H1 (cell line): ENCODE measurements at places on chromosomes 1 and 21. TPM values are rescaled to one million over a fixed set of nuclear protein-coding genes. Genes with fewer than 3 reads are reported as not detected.

The KCNN3 gene
- 3.7 and 4.5 TPM in 2 replicates for polyA plus RNA-seq

The CFAP141 gene
- polyA plus RNA-seq: not detected in 2 replicates

The CCDC181 gene
- polyA plus RNA-seq: 0.39 and 1.2 TPM in 2 replicates

The GPR161 gene
- 13.7 and 17.6 TPM in 2 replicates for polyA plus RNA-seq

The PIGR gene
- not detected in 2 replicates for polyA plus RNA-seq

The DNAJC16 gene
- 4.8 and 7.9 TPM in 2 replicates for polyA plus RNA-seq

The RHEX gene
- polyA plus RNA-seq: not detected in 2 replicates

The IQGAP3 gene
- 14.6 and 18.2 TPM in 2 replicates for polyA plus RNA-seq

The LHX4 gene
- polyA plus RNA-seq: 0.80 and 0.85 TPM in 2 replicates

The KLHDC9 gene
- polyA plus RNA-seq: 15.6 and 18.0 TPM in 2 replicates

The KRTAP19-5 gene
- not detected in 2 replicates for polyA plus RNA-seq

The FOXO6 gene
- 0.59 and 1.2 TPM in 2 replicates for polyA plus RNA-seq

The PPM1J gene
- polyA plus RNA-seq: 31.6 and 45.4 TPM in 2 replicates

The EXTL1 gene
- 0.89 and 2.0 TPM in 2 replicates for polyA plus RNA-seq

The NCAM2 gene
- 0.14 and 0.17 TPM in 2 replicates for polyA plus RNA-seq

The SPRR2E gene
- not detected in 2 replicates for polyA plus RNA-seq

The PLOD1 gene
- polyA plus RNA-seq: 51.8 and 68.5 TPM in 2 replicates

The EPHB2 gene
- 15.8 and 23.8 TPM in 2 replicates for polyA plus RNA-seq

The LPAR3 gene
- polyA plus RNA-seq: 17.1 TPM in 2 replicates

The BSND gene
- polyA plus RNA-seq: 0.52 and 0.68 TPM in 2 replicates

The SUSD4 gene
- polyA plus RNA-seq: 5.2 and 6.6 TPM in 2 replicates

The VHLL gene
- not detected in 2 replicates for polyA plus RNA-seq

The CHIT1 gene
- not detected in 2 replicates for polyA plus RNA-seq

The ASTN1 gene
- 2.9 and 3.6 TPM in 2 replicates for polyA plus RNA-seq

The KRTCAP2 gene
- polyA plus RNA-seq: 317 and 419 TPM in 2 replicates

The ITGB2 gene
- polyA plus RNA-seq: 0.63 and 0.89 TPM in 2 replicates

The CHIA gene
- not detected in 2 replicates for polyA plus RNA-seq

The DNAI4 gene
- 0.08 and 0.32 TPM in 2 replicates for polyA plus RNA-seq

The PADI2 gene
- polyA plus RNA-seq: 1.6 and 2.5 TPM in 2 replicates

The GREM2 gene
- polyA plus RNA-seq: 0.03 and 0.05 TPM in 2 replicates

The C1QB gene
- polyA plus RNA-seq: not detected in 2 replicates

The FCRL3 gene
- polyA plus RNA-seq: not detected in 2 replicates

The LCE2C gene
- polyA plus RNA-seq: not detected in 2 replicates

The KCND3 gene
- 0.14 and 0.22 TPM in 2 replicates for polyA plus RNA-seq

The MYBPH gene
- not detected in 2 replicates for polyA plus RNA-seq

The FABP3 gene
- 29.5 and 43.9 TPM in 2 replicates for polyA plus RNA-seq

The TSPEAR gene
- 0.89 and 1.5 TPM in 2 replicates for polyA plus RNA-seq

The CYP4Z1 gene
- not detected in 2 replicates for polyA plus RNA-seq

The KISS1 gene
- 0.71 and 0.83 TPM in 2 replicates for polyA plus RNA-seq

The TCHHL1 gene
- not detected in 2 replicates for polyA plus RNA-seq

The CFHR2 gene
- polyA plus RNA-seq: not detected in 2 replicates

The LORICRIN gene
- 0.08 TPM in 1 of 2 replicates, not detected in the other for polyA plus RNA-seq

The OR2T33 gene
- not detected in 2 replicates for polyA plus RNA-seq

The PRELP gene
- 0.23 and 0.28 TPM in 2 replicates for polyA plus RNA-seq

The FHAD1 gene
- 0.39 TPM in 2 replicates for polyA plus RNA-seq

The CLDN19 gene
- polyA plus RNA-seq: 17.2 and 27.8 TPM in 2 replicates

The ARHGAP29 gene
- polyA plus RNA-seq: 0.49 and 0.57 TPM in 2 replicates

The CLEC20A gene
- polyA plus RNA-seq: not detected in 2 replicates

The RHBDL2 gene
- polyA plus RNA-seq: 0.31 and 0.42 TPM in 2 replicates

The CLCA2 gene
- polyA plus RNA-seq: not detected in 2 replicates

The MDM4 gene
- 10.0 and 10.8 TPM in 2 replicates for polyA plus RNA-seq

The KRTAP13-3 gene
- polyA plus RNA-seq: not detected in 2 replicates

The LCE2A gene
- not detected in 2 replicates for polyA plus RNA-seq

The ANGPTL3 gene
- not detected in 2 replicates for polyA plus RNA-seq

The TNNI3K gene
- 0.41 TPM in 1 of 2 replicates, not detected in the other for polyA plus RNA-seq

The NUCKS1 gene
- polyA plus RNA-seq: 76.7 and 126 TPM in 2 replicates

The FAM151A gene
- 0.08 TPM in 1 of 2 replicates, not detected in the other for polyA plus RNA-seq

The GBP6 gene
- polyA plus RNA-seq: not detected in 2 replicates

The SPRR2G gene
- polyA plus RNA-seq: not detected in 2 replicates
